Gastrocnemius medialis (tissue), 4 donors: ENCODE measurements at places on chromosomes 16 and 17.

DNA sequence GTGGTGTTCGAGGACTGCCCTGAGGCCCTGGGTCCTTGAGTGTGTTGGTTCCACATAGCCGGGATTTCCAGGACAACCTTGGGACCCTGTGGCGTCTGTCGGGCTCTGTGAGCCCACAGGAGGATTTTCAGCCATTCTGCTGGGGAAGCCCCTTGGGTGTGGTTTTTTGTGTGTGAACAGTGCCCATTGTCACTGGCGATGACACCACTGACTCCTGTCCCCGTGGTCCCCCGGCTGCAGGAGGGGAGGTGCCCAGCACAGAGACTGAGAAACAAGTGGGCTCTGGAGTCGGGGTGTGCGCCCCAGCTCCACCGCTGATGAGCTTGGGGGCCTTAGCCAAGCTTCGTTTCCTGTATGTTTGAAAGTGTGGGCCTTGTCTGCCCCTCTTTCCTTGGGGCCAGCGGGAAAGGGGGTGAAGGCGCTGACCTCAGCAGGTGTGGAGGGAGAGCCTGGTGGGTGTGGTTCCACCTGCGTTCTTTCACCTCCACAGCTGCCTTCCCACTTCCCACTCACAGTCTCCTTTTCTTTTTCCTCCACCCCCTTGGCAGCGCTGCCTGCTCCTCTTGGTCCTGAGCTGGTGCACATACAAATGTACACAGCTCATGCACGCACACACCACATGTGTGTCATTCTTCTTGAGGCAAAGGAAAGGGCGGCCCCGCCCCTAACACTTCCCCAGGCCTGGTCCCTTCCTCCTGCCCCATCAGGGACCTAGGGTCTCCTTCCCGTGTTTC, 16.1 kb downstream of the MGRN1 start:
- no peak for DNase-seq

GRCh38 chr17:40364121-40364861, at the start of gene GJD3:
Gene GJD3, minus strand, starts transcription at chr17:40364737. Its CDS starts 922 bp downstream, at chr17:40363815.
- no peak for DNase-seq

DNA sequence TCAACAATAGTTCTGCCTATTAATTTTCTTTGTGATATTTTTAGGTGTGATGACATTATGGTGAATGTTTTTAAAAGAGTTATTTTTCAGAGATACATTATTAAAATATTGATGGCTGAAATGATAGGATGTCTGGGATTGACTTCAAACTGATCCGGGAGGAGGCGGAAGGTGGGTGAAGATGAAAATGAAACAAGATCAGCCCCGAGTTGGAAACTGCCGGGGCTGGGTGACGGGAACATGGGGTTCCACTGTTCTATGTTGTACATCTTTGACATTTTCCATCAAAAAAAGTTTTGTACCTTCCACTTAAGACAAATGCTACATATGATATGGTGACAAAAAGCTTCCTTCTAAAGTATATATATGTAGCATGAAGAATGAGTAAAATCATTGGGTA, 336.9 kb downstream of the XYLT1 start:
- no peak for DNase-seq

- DNase-seq: no peak
Measured at GRCh38 chr16:58428621-58429542, 36.6 kb downstream of the GINS3 start.

- DNase-seq: peak; percentile 75
Measured at GRCh38 chr17:37327341-37328090, 48.3 kb upstream of the C17orf78 start.

- no peak for DNase-seq
Measured at GRCh38 chr17:7462474-7463371, 16.7 kb downstream of the ZBTB4 start.

GRCh38 chr17:34658811-34659560, 79.6 kb downstream of the TMEM132E start:
- DNase-seq: no peak

GRCh38 chr17:9116861-9117568, 95.7 kb downstream of the NTN1 start:
- DNase-seq: no peak

DNA sequence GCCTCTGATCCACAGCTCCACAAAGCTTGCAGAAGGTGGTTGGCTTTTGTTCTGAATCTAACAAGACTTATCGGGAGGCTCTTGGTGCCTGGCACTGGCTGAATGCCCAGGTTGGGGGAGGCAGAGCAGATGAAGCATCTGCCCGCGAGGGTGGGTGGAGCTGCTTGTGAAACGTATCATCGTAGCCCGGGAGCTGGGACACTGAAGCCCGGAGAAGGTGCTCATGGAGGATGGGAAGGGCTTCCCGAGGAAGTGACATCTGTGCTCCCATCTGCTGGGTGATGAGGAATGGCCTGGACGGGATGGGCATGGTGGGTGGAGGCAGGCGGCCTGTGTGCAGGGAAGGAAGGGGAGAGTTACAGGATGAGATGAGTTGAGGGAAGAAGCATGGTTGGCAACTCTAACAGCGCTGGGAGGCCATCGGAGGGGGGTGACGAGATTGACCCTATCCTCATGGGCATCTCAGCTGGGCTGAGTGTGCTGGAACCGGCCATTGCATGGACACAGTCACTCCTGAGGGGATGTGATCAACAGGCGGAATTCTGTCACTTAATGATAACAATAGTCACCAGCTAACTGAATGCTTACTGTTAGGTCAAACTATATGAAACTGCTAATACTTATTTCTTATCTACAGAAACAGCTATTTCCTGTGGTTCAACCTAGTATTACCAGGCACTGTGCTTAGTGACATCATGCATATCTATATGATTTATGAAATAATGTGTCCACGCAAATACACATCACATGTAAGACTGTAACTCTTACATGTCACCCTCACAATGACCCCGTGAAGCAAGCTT, 102.7 kb downstream of the ABCC6 start:
- no peak for DNase-seq

DNA sequence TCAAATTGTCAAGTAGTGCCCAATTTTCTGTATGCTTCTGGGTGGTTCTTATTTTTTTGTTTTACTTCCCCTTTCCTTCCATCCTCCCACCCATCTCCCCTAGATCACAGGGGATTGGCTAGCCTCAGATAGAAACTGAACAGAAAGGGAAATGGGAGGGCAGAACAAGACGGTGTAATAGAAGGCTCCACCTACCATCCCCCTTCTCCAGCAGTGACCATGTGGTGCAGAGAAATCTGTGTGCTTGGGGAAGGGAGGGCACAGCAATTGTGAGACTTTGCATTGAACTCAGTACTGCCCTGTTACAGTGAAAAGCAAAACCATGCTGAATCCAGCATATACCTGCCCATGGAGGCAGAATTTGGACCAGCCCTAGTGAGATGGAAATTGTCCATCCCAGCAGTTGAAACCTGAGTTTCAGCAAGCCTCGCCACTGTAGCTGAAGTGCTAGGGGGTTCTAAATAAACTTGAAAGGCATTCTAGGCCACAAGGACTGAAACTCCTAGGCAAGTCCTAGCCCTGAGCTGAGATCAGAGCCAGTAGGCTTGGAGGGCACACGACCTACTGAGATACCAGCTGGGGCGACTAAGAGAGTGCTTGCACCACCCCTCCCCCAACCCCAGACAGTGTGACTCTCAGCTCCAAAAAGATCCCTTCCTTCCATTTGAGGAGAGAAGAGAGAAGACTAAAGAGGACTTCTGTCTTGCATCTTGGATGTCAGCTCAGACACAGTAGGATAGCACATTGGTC, 5.2 kb downstream of the SLFN11 start:
- no peak for DNase-seq

- no peak for DNase-seq
Measured at GRCh38 chr17:37440424-37440823, 33.7 kb downstream of the TADA2A start.

DNA sequence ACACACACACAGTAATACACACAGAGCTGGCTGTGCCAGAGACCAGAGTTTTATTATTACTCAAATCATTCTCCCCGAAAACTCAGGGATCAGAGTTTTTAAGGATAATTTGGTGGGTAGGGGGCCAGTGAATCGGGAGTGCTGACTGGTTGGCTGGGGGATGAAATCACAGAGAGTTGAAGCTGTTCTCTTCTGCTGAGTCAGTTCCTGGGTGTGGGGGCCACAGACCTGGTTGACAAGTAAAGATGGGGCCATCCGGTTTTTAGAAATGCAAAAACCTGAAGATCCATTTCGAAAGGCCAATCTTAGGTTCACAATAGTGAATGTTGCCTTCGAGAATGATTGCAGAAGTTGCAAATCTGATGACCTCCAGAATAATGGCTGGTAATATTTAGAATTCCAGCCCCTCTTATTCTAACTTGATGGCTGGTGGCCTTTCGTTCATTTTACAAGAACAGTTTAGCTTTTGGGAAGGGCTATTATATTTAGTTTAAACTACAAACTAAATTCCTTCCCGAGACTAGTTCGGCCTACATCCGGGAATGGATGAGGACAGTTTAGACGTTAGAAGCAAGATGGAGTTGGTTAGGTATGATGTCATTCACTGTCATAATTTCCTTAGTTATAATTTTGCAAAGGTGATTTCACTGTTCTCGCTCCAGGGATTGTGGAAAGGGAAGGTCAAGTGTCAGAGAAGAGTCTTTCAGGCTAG, 123.2 kb downstream of the KCNJ18 start:
- DNase-seq: no peak

DNA sequence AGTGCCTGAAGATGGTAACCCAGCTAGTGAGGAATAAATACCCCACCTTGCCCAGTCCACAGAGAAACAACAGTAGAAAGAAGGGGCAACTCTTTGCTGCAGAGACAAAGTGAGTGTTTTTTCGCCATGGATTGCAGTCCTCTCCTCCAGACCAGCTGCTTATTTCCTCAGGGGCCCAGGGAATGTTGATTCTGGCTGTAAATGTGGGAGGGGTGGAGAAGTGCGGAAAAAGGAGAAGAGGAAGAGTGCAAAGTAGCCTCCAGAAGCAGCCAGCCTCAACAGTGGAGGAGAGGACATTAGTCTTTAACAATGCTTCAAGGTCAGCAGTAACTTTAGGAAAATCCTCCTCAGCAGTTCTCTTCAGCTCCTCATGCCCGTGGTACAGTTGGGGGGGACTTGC, 8.1 kb upstream of the PHLPP2 start:
- DNase-seq: no peak

DNA sequence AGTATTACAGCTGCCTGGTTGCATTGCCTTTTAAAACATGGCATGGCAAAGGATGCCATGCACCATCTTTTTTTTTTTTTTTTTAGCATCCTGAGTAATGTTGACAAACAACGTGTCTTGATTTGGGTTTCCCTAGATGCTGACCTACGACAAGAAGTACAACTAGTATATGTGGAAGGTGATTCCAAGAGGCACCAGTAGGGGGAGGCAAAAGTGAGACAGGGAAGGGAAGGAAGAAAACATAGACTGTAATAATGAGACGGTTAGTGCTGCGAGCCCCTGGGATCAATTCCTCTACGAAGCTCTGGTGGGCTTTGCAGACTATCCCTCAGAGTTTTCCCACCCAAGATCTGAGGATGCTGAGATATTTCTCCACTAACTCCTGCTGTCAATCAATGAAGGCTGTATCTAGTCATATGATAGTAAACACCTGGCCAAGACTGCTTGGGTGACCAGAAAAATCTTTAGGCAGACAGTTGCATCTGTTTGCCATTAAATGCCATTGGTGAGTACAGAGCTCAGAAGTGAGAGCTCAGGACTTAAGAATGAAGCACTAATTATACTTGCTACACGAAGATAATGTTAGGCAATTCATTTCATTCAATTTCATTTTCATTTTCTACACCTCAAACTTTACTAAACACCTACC, 458.6 kb upstream of the GOT2 start:
- no peak for DNase-seq

DNA sequence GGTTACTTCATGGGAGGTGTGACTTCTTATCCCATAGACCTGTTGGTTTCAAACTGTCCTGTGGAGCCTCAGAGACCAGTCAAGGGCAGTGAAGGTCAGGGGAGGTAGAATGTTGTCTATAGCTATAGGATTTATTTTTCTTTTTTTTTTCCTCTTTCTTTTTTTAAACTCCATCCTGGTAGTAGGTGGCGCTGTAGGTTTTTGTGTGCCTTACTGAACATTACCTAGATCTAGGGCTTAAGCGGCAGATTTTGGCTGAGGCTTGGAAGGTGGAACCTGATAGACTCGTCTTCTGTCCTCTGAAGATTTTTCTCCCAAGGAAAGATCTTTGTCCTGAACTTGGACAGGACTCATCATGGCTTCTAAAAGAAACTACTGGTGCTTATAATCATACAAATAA, 8.2 kb upstream of the LASP1NB start:
- no peak for DNase-seq

GRCh38 chr16:5900046-5900445, 802.5 kb upstream of the EEF2KMT start:
- DNase-seq: no peak

DNA sequence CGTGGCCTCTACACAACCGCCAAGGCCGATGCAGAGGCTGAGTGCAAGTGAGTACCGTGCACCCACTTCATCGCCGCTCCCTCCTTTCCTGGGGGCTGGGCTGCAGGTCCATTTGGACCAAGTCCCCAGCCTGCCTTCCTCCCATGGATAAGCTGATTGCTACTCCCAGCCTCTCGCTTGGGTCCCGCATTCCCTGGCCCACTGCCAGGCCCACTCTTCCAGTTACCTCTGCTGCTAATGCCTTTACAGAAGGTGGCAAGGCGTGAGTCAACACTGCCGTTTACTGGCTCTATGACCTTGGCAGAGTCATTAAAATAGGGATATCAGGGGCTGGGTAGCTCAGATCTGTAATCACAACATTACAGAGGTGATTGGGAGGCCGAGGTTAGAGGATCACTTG, 11.2 kb downstream of the SULT1A2 start:
- no peak for DNase-seq

DNA sequence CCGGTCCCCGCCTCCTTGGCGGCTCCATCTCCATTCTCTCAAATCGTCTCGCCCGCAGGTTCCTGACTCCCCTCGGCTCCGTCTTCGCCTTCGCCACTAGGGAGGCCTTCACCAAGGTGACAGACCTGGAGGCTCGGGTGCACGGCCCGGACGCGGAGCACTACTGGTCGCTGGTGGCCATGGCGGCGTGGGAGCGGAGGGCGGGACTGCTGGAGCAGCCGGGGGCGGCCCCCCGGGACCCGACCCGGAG, 862 bp downstream of the GLTPD2 start:
- no peak for DNase-seq

DNA sequence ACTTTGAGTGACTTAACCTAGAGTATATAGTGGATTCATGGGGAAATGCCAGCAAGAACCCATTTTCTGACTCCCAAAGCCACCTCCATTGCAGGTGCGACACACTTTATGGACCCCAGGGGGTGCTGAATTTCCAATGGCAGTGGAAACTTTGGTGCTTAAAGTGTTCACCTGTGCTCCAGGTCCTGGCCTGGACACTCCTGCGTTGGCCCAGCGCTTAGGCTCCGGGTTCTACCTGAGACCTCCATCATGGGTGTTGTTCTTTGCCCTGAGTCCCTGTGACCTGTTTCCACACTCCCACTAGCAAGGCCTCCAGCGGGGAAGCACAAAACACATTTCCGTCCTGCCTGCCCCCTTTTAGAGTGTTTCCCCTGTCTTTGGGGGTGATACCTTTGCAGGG, 3.0 kb downstream of the CCNF start:
- DNase-seq: no peak

GRCh38 chr17:37702598-37702997, 42.3 kb downstream of the HNF1B start:
- DNase-seq: no peak
